ENCODE measurements at places on chromosomes 11 and 22.

DNA sequence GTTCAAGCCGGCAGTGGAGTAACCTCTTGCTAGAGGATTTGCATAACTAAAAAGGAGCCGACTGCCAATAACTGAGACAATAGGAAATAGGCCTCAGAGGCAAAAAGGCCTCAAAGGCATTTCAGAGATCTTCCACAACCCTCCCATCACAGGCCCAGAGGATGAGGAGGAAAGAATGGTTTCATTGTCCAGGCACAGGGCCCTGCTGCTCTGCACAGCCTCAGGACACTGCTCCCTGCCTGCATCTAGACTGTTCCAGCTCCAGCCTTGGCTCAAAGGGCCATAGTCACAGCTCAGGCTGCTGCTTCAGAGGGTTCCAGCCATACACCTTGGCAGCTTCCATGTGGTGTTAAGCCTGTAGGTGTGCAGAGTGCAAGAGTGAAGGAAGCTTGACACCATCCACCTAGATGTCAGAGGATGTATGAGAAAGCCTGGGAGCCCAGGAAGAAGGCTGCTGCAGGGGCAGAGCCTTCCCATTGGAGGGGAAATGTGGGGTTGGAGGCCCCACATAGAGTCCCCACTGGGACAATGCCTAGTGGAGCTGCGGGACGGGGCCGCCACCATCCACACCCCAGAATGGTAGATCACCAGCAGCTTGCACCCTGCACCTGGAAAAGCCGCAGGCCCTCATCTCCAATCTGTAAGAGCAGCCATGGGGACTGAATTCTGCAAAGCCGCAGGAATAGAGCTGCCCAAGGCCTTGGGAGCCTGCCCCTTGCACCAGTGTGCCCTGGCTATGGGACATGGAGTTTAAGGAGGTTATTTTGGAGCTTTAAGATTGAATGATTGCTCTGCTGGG, 8.2 kb upstream of the LRP5 start:
- DNase-seq = no peak

GRCh38 chr11:82995754-82996398, 75.8 kb downstream of the RAB30 start:
- peak; percentile 43 for DNase-seq

- DNase-seq = no peak
These were observed 432.7 kb downstream of the TBC1D22A start for GRCh38 chr22:47195156-47195483.

GRCh38 chr11:111347002-111347722, 31.9 kb downstream of the POU2AF1 start:
- DNase-seq = no peak

DNA sequence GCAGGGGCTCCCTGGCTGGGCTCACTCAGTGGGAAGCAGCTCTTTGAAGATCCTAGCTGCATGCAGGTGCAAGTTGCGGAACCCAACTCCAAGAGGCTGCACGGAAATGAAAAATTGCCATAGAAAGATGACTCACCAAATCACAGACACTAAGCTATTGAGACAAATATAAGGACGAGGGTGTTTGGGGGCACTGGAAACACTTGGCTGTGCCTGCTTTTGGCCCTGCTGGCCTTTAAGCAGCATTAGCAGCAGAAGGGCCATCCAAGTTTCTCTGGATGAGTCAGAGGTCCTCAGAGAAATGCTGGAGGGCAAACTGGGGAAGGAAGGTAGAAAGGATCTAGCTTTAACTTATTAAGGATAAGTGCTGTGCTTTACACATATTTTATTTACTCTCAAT, 282.3 kb downstream of the KIRREL3 start:
- DNase-seq = no peak

GRCh38 chr11:88360141-88360540, 22.6 kb upstream of the CTSC start:
- DNase-seq = no peak

GRCh38 chr11:37812281-37812880, 1214.3 kb upstream of the RAG2 start:
- DNase-seq = no peak

DNA sequence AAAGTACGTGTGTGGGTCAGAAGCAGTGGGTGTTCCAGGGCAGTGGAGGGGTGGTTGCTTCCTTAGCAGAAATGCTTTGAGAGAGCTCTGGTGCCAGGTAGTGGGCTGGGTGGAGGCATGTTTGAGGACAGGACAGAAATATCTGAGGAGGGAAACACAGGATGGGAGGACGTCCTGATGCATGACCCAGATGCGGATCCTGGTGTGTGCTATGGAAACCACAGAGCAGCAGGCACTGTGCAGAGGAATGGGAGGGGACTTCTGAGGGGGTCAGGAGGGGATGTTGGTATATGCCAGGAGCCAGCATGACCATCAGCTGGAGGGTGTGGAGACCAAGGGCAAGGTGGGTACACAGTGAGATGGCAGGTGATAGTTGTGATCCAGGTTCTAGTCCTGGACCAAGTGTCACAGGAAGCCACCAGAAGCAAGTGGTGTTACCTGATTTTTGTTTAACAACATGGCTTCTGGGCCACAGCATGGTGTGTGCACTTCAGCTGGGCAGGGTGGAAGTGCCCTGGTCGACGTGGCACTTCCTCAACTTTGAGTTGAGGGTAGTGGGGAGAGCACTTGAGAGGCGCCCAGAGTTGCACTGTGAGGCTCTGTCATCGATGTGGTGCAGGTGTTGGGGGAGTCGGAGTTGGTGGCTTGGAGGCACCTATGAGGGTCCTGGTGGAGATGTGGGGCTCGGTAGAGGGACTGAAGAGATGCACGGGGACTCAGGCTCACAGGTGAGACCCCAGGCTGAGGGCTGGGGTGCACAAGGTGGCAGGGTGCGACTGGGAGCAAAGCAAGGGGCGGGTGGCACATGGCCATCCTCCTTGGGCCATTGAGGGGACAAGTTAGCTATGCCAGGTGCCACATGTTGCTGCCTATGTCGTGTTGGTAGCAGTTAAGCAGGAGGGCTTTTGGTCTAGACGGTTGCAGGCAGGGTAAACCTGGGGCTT, 7.5 kb downstream of the DGCR8 start:
- DNase-seq = no peak

DNA sequence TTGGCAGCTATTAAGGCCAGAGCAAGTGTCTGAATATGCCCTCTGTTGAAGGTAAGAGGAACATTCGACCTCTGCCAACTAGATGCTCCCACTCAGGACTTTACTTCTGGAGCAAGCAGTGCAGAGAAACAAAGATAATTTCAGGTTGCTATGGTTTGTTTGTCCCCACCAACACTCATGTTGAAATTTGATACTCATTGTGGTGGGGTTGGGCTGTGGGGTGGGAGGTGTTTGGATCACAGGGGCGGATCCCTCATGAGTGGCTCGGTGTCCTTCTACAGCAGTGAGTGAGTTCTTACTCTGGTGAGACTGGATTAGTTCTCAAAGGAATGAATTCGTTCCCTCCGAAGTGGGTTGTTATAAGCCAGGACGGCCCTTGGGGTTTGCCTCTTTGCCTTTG, 12.0 kb downstream of the OR8A1 start:
- no peak for DNase-seq

DNA sequence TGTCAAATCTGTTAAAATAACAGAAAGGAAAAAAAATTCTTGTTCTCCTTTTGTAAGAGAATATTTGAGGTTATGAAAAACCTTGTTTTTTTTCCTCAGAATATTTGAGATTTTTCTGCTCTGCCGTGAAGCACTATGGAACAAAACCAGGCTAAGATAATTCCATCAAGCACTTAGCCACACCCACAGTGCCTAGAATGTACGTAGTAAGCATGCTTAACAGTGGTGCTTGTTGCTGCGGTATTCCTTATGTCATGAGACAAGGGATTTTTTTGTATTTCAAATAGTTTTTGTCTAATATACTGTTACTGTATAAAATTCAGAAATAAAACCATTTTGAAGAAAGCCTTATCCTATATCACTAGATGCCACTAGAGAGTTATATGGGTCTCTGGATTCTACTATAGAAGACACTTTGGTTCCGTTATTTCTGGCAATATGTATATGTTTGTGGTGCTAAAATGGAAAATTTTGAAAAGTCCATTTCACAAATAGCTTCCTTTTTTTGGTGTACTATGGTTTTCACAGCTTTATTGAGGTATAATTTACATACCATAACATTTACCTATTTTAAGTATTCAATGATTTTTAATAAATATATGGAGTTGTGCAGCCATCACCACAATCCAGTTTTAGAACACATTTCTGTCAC, 23.7 kb downstream of the PDHX start:
- DNase-seq = no peak

DNA sequence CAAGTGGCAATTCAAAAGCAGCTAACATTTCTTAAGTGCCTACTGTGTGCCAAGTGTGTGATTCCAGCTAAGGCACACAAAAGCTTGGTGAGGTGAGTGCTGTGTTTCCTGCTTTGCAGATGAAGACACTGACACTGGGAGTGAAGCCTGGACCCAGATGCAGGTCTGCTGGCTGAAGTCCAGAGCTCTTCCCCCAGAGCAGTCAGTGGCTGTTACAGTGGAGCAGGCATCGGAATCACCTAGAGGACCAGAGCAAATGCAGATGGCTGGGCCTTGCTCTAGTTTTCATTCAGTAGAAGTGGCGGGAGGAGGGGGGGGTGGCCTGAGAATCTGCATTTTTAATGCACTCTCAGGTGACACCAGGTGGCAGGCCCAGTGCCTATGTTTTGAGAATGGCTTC, 342.3 kb downstream of the CADM1 start:
- no peak for DNase-seq

DNA sequence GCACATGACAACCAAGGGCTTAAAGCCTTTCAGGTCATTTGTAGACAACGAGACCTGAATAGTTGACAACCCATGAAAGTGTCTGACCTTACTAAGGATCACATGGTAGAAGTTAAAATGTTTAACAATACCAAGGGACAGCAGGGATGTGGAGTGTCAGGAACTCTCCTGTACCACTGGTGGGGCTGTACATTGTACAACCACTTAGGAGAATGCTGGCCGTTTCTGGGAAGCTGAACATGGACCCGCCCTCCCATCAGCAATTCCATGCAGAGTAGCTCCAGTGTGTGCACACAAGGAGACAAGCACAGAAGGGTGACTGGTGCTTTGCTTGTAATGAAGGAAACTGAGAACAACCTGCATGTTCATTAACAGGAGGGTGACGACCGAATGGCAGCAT, 162.9 kb downstream of the MPPED1 start:
- no peak for DNase-seq

- no peak for DNase-seq
These were observed 4.5 kb upstream of the TBX10 start for GRCh38 chr11:67644042-67644441.

DNA sequence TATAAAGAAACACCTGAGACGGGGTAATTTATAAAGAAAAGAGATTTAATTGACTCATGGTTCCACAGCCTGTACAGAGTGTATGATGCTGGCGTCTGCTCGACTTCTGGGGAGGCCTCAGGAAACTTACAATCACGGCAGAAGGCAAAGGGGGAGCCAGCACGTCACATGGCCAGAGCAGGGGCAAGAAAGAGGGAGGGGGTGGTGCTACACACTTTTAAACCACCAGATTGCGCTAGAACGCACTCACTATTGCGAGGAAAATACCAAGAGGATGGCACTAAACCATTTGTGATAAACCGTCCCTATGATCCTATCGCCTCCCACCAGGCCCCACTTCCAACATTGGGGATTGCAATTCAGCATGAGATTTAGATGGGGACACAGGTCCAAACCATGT, 79.7 kb upstream of the CARD18 start:
- DNase-seq = no peak

GRCh38 chr11:65204143-65204542, 22.4 kb downstream of the CAPN1 start:
- DNase-seq = no peak

DNA sequence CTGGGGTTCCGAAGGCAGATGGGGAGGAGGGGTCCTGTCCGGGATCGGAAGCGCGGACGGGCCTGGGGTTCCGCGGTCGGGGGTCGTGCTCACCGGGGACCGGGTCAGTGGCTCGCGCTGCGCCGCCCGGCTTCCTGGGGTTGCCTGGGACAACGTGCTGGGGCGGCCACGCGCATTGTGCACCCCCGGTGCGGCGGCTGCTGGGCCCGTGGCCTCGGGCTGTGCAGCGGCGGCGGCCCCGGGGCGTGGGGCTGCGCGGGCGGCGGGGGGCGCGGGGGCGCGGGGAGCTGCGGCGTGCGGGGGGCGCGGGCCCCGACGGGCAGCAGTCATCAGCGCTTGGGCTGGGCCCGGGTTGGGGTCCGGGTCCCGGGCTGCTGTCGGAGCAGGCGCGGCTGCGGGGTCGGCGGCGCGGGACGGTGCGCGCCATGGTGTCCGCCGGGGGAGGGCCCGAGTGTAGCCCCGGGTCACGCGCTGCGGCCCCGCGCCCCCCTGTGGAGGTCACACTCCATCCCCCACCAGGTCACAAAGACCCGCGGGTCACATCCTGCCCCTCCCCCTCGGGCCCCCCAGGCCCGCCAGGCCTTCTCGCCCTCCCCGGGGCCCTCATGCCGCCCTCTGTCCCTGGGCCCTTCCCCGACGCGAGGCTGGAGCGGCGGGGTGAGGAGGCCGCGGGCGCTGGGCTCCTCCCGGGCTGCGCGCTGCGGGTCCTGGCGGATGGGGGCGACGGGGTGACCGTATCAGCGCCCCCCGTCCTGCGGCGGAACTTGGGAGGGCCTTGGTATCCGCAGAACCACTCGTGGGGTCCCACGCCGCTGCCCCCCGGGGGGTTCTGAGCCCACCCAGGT, at the start of gene TTLL8:
Gene TTLL8 (minus strand): TSS at position 238 of the 845 bp plus-strand sequence.
- DNase-seq = no peak

DNA sequence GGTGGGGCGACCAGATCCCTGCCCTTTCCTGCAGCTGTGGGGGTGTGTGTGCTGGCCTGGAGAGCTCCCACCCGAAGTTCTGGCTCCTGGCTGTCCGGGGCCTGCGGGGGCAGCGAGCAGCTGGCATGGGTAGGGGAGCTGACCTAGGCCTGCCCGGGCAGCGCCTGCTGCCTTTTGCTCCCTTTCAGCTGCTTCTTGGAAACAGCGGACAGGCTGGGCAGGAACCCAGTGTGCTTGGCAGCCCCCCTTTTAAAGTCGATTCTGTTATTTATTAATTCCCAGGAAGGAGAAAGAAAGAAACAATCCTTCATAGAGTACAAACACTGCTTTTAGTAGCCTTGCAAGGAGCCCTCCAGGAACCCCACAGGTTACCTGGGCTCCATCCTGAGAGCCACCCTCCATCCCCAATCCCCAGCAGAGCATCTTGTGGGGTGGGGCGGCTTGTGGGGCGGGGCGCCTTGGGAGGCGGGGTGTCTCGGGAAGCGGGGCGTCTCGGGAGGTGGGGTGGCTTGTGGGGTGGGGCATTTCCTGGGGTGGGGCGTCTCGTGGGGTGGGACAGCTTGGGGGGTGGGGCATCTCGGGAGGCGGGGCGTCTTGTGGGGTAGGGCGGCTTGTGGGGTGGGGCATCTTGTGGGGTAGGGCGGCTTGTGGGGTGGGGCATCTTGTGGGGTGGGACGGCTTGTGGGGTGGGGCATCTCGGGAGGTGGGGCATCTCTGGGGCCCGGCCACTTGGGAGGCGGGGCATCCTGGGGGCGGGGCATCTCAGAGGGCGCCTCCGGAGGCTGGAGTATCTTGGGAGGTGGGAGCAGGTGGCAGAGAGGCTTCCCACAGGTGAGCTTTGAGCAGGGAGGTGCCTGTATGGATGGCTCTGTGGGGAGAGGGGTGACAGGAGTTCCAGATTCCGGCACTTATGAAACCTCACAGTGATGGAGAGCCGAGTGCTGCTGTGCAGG, 7.0 kb downstream of the CD81 start:
- DNase-seq = no peak
